Thyroid gland (tissue), 4 donors: ENCODE measurements at places on chromosomes 12 and 14. TPM values are rescaled to one million over a fixed set of nuclear protein-coding genes. Genes with fewer than 3 reads are reported as not detected.
A peak's percentile ranks its signal among the peaks of the same experiment; 100 is the strongest.

GRCh38 chr12:91216871-91217270, 34.3 kb upstream of the DCN start:
- H3K4me1 ChIP-seq: no peaks in the 10 kb centered on the region
- H3K4me3 ChIP-seq: no peak overlapping the region
- no peaks in the 10 kb centered on the region for H3K27me3 ChIP-seq
- no peaks in the 10 kb centered on the region for H3K36me3 ChIP-seq
- H3K27ac ChIP-seq: no peak overlapping the region

GRCh38 chr12:120800665-120801064, 75.0 kb downstream of the ACADS start:
- no peaks in the 10 kb centered on the region for H3K27me3 ChIP-seq
- no peak overlapping the region for H3K4me3 ChIP-seq
- no peak for DNase-seq

- no peaks in the 10 kb centered on the region for H3K36me3 ChIP-seq
- peaks cover 8% of the 10 kb centered on the region for H3K4me1 ChIP-seq
- H3K4me3 ChIP-seq: no peak overlapping the region
- no peak overlapping the region for H3K27ac ChIP-seq
Observed at GRCh38 chr12:27614866-27615265, 81.4 kb upstream of the REP15 start.

Gene GLIPR1
- total RNA-seq: 15.7 TPM

DNA sequence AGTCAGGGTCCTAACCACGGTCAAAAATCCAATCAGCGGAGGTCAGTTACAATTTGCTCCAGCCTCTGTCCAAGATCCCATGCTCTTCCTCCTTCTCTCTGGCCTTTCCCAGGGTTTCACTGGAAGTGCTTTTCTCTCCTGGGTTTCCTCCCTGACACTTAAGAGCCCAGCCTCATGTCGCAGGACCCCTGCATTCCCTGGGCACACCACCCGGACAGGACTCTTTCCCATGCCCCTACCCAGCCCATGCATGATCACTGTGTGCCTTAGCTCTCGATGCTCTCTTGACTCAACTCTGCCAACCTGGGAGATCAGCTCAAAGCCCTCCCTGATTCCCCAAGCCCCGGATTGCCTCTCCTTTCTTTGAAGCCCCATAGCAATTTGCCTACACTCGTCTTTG, 15.5 kb upstream of the TAC3 start:
- no peak overlapping the region for H3K4me3 ChIP-seq
- no peak for DNase-seq
- H3K27me3 ChIP-seq: no peaks in the 10 kb centered on the region
- H3K4me1 ChIP-seq: no peaks in the 10 kb centered on the region
- H3K27ac ChIP-seq: no peak overlapping the region

- peak within 1 kb of the TSS; percentile 99 for H3K27ac ChIP-seq
- no peaks in the 10 kb centered on the region for H3K27me3 ChIP-seq
- no peaks in the 10 kb centered on the region for H3K36me3 ChIP-seq
- DNase-seq: peak; percentile 96
Observed at GRCh38 chr12:58920102-58920960, at the start of gene LRIG3. TSS of gene LRIG3 (minus strand) at chr12:58920504. CDS start at chr12:58920235, 269 bp downstream.

- no peak for DNase-seq
- H3K36me3 ChIP-seq: no peaks in the 10 kb centered on the region
- H3K27me3 ChIP-seq: no peaks in the 10 kb centered on the region
- H3K4me1 ChIP-seq: no peaks in the 10 kb centered on the region
Observed at GRCh38 chr14:43316427-43316826, 1190.7 kb downstream of the FSCB start.

Gene PRH2
- total RNA-seq: not detected
